ENCODE measurements at places on chromosomes 13 and 19.

- DNase-seq: no peak
Observed at GRCh38 chr13:45468635-45469034, 3.9 kb downstream of the COG3 start.

- peak; percentile 25 for DNase-seq
Observed at GRCh38 chr19:5974721-5975387, 3.1 kb downstream of the RANBP3 start.

DNA sequence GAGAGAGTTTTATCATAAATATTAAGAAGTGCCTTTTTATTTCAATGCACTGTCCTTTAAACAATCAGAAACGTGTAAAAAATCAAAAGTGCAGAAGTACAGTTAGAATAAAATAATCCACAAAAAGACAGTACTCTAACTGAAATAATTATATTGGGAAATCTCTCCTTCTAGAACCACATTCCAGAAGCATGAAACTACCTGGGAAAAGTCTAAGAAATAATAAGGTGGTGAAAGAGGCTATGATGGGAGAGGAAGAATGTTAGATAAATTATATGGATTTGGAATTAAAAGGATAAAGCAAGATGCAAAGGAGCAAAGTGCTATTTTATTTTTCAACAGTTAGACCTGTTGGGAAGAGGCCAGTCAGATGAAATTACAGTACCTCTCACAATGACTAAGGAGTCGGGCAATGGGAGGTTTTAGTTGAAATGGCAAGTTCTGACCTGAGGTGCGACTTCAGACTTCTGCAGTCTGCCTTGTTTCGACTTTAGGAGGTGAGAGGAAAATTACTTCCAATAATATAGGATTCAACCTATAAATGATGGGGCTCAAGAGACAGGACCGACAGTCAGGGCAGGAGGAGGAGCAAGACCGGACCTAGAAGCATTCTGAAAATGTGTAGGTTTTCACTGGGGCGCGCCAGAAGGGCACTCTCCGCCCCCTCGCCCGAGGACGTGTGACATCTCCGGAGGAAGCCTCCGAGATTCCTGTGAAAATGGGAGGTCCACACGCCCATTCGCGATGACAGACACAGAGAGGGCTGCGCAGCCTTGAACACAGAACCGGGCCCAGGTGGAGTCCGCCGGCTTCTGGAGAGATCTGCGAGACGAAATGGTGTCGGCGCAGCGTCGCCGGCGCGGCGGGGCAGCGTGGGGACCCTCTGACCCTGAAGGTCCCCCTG lies 717 bp downstream of the SPRYD7 start:
- peak; percentile 87 for DNase-seq

DNA sequence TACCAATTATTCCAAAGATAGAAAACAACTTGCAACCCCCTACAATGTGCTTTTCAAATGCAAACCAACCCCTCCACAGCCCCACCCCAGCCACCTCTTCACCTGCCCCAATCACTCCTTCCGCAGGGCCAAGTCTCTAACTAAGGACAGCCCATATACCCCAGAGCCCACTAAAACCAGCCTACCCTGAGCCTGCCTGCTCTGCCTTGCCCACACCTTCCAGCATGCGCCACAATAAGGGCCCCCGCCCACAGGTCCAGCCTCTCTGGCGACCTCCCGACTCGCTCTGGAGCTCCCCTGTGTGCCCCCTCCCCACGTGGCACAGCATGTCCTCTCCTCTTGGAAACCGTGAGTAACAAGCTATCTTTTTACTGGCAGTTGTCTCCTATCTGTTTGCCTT lies 42.8 kb upstream of the MEDAG start:
- no peak for DNase-seq

GRCh38 chr13:111485491-111486250 lies 165.2 kb downstream of the TEX29 start:
- no peak for DNase-seq

- DNase-seq: no peak
Observed at GRCh38 chr13:102097708-102098107, 304.1 kb downstream of the FGF14 start.
